ENCODE measurements at places on chromosomes 2 and 18. TPM values are rescaled to one million over a fixed set of nuclear protein-coding genes. Genes with fewer than 3 reads are reported as not detected.

The NCKAP5 gene
- polyA plus RNA-seq = 0.60 TPM

The PARD3B gene
- polyA plus RNA-seq = 3.7 TPM

The RNU2-63P gene
- not detected for polyA plus RNA-seq

The PDE1A gene
- 9.0 TPM for polyA plus RNA-seq

The MATN3 gene
- 0.32 TPM for polyA plus RNA-seq

The ACVR1 gene
- 4.8 TPM for polyA plus RNA-seq

The HOXD12 gene
- polyA plus RNA-seq = not detected

The VIT gene
- polyA plus RNA-seq = 6.0 TPM

The EMILIN2 gene
- 9.5 TPM for polyA plus RNA-seq

The GKN1 gene
- not detected for polyA plus RNA-seq

The LINC00305 gene
- not detected for polyA plus RNA-seq

The C2orf74 gene
- polyA plus RNA-seq = 10.1 TPM

The IL37 gene
- polyA plus RNA-seq = 1.3 TPM

The DSG1 gene
- not detected for polyA plus RNA-seq

The AQP4 gene
- polyA plus RNA-seq = 1.2 TPM

The NMUR1 gene
- polyA plus RNA-seq = not detected

The ARHGEF33 gene
- 0.41 TPM for polyA plus RNA-seq

The ATP9B gene
- polyA plus RNA-seq = 8.4 TPM

The DCDC2C gene
- polyA plus RNA-seq = not detected

The SERPINB11 gene
- not detected for polyA plus RNA-seq

The LAMA1 gene
- polyA plus RNA-seq = 1.8 TPM

The MTX2 gene
- 66.8 TPM for polyA plus RNA-seq

The SOWAHC gene
- polyA plus RNA-seq = 16.4 TPM

The MFSD6 gene
- 8.4 TPM for polyA plus RNA-seq

The CFC1 gene
- polyA plus RNA-seq = 0.69 TPM

The ACMSD gene
- not detected for polyA plus RNA-seq

The VSNL1 gene
- not detected for polyA plus RNA-seq

The NDUFS1 gene
- polyA plus RNA-seq = 46.6 TPM

The MTCL1 gene
- polyA plus RNA-seq = 1.8 TPM

The SH3RF3 gene
- 1.2 TPM for polyA plus RNA-seq

The SCTR gene
- polyA plus RNA-seq = 0.16 TPM

The BMP10 gene
- not detected for polyA plus RNA-seq
